Activated T-cell treated with anti-CD3 and anti-CD28 coated beads, Interleukin-2, amount 50 U/mL, for 4 hours (primary cell): ENCODE measurements at places on chromosomes 2 and 18. TPM values are rescaled to one million over a fixed set of nuclear protein-coding genes. Genes with fewer than 3 reads are reported as not detected.

NTSR2 gene
- total RNA-seq, result not detected

STPG4 gene
- total RNA-seq, result not detected

IL37 gene
- not detected for total RNA-seq

HOXD9 gene
- total RNA-seq, result not detected

ABHD1 gene
- not detected for total RNA-seq

CCDC68 gene
- not detected for total RNA-seq

SMYD1 gene
- total RNA-seq, result not detected

EDAR gene
- 0.05 TPM for total RNA-seq

PHOSPHO2 gene
- total RNA-seq, result 4.6 TPM

TBR1 gene
- total RNA-seq, result not detected

SIGLEC15 gene
- not detected for total RNA-seq

STON1 gene
- 0.46 TPM for total RNA-seq

C2orf76 gene
- 12.6 TPM for total RNA-seq

ANKRD62 gene
- not detected for total RNA-seq

CHRND gene
- total RNA-seq, result not detected

UGT1A4 gene
- total RNA-seq, result not detected

SATB2 gene
- 0.18 TPM for total RNA-seq

DOK1 gene
- total RNA-seq, result 25.9 TPM

RFX8 gene
- total RNA-seq, result not detected

CRACDL gene
- 0.10 TPM for total RNA-seq

TXNDC2 gene
- total RNA-seq, result not detected

UGT1A7 gene
- total RNA-seq, result not detected

CHAC2 gene
- 33.3 TPM for total RNA-seq

DSG3 gene
- not detected for total RNA-seq

TNFAIP6 gene
- not detected for total RNA-seq

NT5DC4 gene
- total RNA-seq, result not detected

SLC19A3 gene
- not detected for total RNA-seq

MAP2 gene
- total RNA-seq, result 0.24 TPM

SP5 gene
- not detected for total RNA-seq

DRC1 gene
- not detected for total RNA-seq

SCYGR4 gene
- total RNA-seq, result not detected

ALLC gene
- total RNA-seq, result not detected

SPR gene
- total RNA-seq, result 7.7 TPM

CCDC74B gene
- total RNA-seq, result 0.43 TPM

SFXN5 gene
- total RNA-seq, result 7.3 TPM

MC5R gene
- total RNA-seq, result not detected

ACTG2 gene
- total RNA-seq, result 0.89 TPM

XPO1 gene
- total RNA-seq, result 196 TPM

SPHKAP gene
- not detected for total RNA-seq

TRIB2 gene
- total RNA-seq, result 9.8 TPM

RAPGEF4 gene
- 0.47 TPM for total RNA-seq

PAPOLG gene
- 16.5 TPM for total RNA-seq

SKOR2 gene
- not detected for total RNA-seq

SEPTIN2 gene
- total RNA-seq, result 189 TPM

CPO gene
- total RNA-seq, result not detected

ZNF2 gene
- total RNA-seq, result 2.1 TPM

LIPT1 gene
- 5.5 TPM for total RNA-seq

CD207 gene
- not detected for total RNA-seq

VIT gene
- not detected for total RNA-seq

SERPINB2 gene
- 1.2 TPM for total RNA-seq

GPR45 gene
- not detected for total RNA-seq

DSG1 gene
- not detected for total RNA-seq

UGT1A9 gene
- total RNA-seq, result not detected

ABCG8 gene
- total RNA-seq, result not detected

SERPINB11 gene
- not detected for total RNA-seq
